ENCODE measurements at places on chromosomes 6 and 20. TPM values are rescaled to one million over a fixed set of nuclear protein-coding genes. Genes with fewer than 3 reads are reported as not detected.

GRCh38 chr20:29878777-29879442 lies 1378.6 kb upstream of the DEFB115 start:
- no peak for DNase-seq

GRCh38 chr6:15442467-15442866 lies 196.6 kb downstream of the JARID2 start:
- no peak for DNase-seq

DNA sequence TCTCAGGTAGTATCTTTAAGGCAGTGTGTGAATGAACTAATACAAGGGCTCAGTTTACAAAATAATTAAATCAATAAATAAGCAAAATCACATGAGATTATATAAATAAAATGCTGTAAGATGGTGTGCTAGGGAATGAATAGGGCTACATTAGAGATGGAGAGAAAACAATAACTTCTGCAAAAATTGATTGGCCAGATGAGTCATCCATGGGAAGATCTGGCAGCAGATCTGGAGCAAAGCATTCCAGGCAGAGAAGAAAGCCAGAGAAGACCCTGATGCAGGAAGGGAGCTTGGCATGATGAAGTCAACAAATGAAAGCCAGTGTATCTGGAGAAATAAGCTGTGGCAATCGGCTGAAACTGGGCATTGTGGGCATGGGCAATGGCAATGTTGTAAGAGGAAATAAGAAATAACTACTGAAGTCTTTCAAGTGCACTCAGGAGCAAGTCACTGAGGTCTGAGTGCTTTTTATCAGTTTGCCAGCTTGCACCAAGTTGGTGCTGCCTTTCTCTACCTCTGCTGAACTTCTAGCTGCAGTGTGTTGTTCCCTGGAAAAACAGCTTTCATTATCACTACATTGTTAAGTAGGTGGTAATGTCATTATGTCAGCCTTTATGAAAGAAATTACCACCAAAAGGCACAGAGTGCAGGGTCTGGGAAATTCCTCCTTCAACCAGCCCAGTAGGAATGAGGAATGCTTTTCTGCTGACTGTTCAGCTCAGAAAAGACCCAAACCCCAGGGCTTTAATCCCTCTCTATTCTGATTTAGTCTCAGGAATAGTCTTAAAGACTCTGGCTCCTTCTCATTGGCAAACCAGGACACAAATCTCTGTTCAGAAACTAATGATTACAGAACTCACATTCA lies 231.6 kb downstream of the HTR1B start:
- DNase-seq = no peak

Gene FERMT1
- not detected for total RNA-seq

DNA sequence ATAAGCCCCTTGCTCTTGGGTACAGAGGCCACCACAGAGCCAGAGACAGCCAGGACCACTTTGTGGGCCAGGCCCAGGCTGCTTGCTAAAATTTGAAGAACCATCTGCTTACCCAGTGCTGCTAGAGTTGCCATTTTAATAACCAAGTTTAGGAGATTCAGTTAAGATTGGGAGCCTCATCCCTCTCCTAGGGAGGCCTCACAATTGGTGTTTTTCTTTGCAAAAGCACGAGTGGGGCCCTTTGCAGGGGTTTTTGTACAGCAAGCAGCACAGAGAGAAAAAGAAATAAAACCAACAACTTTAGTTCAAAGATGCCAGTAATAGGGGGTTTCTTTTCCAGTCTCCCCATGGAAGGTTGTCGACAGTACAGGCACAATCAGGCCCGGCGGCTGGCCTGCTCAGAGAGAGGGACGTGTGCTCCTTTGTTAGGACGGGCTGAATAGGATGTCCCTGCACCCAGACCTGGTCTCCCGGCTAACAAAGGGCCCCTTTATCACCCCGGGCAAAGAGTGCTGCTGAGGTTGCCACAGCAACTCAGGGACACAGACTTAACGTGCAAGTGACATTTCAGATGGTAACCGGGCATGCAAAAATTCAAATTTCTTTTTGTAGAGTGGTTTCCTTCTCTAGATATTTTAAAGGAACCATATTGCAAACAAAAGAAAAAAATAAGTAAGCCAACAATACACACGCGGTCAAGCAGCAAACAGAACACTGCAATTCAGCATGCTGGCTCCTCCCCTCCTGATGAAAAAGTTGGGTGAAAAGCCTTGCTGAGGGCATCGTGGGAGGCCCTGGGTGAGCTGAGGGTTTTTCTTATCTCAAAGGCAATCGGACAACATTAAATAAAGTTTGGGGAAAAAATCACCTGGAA lies 10.5 kb upstream of the TOX2 start:
- no peak for DNase-seq

GRCh38 chr6:14787677-14788076 lies 458.2 kb upstream of the JARID2 start:
- no peak for DNase-seq

DNA sequence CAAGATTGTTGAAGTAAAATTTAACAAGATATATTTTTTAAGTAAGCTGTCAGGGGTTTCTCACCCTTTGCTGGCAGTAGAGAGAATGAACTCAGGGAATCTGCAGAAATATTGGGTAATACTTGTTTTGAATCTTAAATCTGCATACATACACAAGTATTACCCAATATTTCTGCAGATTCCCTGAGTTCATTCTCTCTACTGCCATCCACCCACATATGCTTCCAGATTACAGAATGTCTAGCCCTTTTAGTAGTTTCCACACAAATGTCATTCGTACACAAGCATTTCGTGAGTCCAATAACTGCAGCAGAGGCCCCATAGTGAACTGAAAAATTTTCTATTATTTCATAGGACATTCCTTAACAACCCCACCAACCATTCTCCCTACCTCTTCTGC lies 69.6 kb upstream of the TNFRSF21 start:
- no peak for DNase-seq

GRCh38 chr6:30047220-30047619 lies 13.8 kb upstream of the POLR1H start:
- DNase-seq = no peak

- DNase-seq = no peak
Observed at GRCh38 chr6:111794727-111795452, 78.4 kb downstream of the FYN start.

Gene TENT5A
- total RNA-seq = 22.9 TPM

GRCh38 chr20:50540620-50541605 lies 30.7 kb downstream of the PTPN1 start:
- DNase-seq = no peak

Gene PDE7B
- total RNA-seq = not detected

DNA sequence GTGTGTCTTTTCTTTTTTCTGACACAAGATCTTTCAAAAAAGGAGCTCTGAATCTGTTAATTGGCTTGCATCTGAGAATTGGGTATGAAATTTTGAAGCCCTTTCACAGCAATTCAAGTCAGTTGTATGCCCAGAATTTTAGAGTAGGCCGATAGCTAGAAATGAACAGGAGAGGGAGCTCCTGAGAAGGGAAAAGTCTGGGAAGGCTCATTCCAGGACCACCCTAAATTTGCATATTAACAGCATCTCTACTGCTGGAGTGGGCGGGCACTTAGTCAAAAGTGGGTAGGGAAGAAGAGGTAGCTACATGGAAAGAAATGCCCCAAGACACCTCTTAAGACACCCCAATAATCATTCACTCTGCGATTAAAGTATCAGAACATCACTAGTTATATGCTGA lies 928.3 kb downstream of the TBC1D32 start:
- no peak for DNase-seq

Gene BRPF3
- 46.0 TPM for total RNA-seq

Gene CALHM4
- not detected for total RNA-seq

Gene ENPP1
- 0.83 TPM for total RNA-seq

- DNase-seq = no peak
Observed at GRCh38 chr6:34695729-34696188, 808 bp downstream of the ILRUN start.

DNA sequence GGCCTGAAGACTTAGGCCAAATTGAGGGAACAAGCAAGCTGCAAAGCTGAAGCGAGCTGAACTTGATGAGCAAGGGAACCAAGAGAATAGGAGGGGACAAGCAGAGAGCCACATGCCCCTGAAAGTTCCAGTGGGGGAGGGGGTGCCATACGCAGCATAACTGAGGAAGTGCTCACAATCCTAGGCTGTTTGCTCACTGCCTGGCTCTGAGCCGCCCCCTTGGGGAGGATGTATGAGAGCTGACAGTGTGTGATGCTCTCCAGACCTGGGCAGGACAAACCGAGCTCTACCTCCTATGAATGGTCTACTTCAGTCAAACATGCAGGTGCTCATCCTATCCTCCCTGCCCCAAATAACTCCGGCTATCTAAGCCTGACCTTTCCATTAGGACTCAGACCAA lies 52.1 kb downstream of the FAXC start:
- no peak for DNase-seq
